Effector CD8-positive, alpha-beta T cell (primary cell): ENCODE measurements at places on chromosomes 12 and 14.

DNA sequence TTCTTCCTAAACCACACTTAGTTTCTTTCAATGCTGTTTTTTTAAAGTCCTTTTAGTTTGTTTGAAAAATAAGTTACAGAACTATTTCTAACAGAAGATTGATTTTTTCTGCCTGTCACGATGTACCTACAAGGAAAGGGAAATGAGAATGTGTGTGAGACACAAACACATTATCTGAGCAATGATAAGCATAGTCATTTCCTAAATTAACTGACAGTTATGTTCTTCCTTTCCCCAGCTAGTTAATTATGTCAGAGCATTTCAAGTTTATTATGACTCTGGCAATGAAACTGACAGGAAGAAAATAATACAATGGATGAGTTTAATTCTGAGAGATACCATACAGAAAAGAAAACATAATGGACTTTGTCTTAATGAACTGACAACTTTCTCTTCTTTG is 21.3 kb upstream of the LDHB start:
- DNase-seq = no peak

- no peak for DNase-seq
Observed at GRCh38 chr14:87312894-87313205, 680.1 kb downstream of the GALC start.

DNA sequence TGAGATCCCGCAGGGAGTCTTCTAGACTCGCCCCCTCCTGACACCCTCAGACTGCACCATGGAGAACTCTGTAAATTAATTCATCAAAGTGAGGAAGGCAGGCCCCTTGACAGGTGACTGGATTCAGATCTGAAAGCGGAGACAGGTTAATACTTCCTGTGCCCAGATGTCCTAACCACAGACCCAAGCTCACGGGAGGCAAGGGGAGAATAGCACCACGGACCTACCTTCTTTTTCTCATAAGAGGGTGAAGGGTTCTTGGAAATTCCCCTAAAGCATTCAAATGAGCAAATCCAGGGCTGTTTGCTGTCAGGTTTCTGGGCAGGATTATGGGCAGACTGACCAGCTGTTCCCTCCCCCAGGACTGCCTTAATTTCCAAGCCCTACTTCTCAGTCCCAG is 170.0 kb downstream of the ZFP36L1 start:
- no peak for DNase-seq

GRCh38 chr12:105915997-105916759 is 222.6 kb downstream of the NUAK1 start:
- DNase-seq = no peak

- DNase-seq = no peak
Observed at GRCh38 chr14:96077983-96078624, 38.9 kb downstream of the C14orf132 start.

GRCh38 chr14:93056840-93057585 is 58.7 kb downstream of the ITPK1 start:
- DNase-seq = no peak

GRCh38 chr12:13142747-13143146 is 39.3 kb upstream of the GSG1 start:
- DNase-seq = no peak

DNA sequence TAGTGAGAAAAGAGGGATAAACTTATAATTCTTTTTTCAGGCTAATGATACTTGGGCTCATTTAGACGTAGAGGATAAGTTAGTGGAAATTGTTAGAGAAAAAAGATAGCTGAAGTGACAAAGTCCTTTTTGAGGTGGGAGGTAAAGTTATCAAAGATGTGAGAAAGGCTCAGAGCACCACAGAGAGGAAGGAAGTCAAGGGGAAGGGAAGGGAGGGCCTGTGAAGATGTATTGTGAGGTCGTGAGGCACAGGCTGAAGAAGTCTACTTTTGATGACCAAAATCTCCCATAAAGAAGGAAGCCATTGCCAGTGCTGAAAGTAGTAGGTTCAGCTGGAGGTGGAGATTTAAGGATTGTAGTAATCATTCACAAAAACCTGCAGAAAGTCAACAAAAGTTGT is 19.4 kb upstream of the PTGDR start:
- no peak for DNase-seq

DNA sequence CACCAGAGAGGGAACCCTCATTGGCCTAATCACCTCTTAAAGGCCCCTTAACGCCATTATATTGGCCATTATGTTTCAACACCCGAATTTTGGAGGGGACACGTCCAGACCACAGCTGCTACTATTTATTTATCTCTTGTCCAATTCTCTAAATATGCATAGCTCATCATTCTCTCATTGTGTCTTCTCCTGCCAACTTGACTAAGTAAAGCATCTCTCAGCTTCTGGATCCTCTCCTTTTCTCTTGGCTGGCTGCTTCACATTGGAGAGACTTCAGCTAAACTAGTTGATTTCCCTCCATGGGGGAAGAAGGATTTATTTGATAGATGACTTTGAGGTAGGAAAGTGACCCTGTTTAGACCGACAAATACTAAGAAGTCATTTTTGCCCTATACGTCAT is 120.4 kb upstream of the KRR1 start:
- DNase-seq = no peak

GRCh38 chr14:21300892-21301291 is 21.0 kb downstream of the RPGRIP1 start:
- peak; percentile 1 for DNase-seq

DNA sequence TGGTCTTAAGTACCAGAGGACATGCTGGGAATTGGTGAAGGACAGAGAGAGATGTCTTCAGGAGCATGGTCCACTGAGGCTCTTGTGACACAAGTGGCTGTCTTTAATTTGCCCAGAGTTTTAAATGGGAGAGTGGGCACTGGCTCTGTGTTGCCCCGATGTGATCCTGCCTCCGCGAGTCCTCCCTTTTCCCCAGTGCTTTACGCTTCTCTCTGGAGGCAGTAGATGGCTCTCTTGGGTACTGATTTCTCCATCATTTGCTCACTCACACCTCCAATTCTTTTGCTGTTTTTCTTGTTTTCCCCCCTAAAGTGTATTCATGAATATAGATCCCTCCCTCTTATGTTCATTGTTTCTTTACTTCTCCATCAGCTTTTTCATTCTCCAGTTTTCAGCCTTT is 74.3 kb downstream of the EMP1 start:
- no peak for DNase-seq

- DNase-seq = no peak
Observed at GRCh38 chr12:19410629-19411185, 28.6 kb upstream of the AEBP2 start.

GRCh38 chr12:120060196-120060595 is 56.4 kb downstream of the RAB35 start:
- no peak for DNase-seq

- DNase-seq = no peak
Observed at GRCh38 chr14:62908506-62908905, 136.8 kb downstream of the KCNH5 start.

DNA sequence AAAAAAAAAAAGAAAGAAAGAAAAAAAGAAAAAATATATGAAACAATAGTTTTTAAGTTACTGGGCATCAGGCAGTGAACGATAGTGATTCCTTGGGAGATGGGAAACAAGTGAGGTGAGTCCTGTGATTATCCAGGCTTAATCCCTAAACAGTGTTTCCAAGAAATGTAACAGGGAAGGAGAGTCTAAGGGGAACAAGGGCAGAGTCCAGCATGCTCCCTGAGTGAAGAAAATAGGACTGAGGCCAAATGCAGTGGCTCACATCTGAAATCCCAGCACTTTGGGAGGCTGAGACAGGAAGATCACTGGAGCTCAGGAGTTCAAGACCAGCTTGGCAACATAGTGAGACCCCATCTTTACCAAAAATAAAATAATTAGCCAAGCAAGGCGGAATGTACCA is 40.7 kb downstream of the R3HDM2 start:
- DNase-seq = no peak

DNA sequence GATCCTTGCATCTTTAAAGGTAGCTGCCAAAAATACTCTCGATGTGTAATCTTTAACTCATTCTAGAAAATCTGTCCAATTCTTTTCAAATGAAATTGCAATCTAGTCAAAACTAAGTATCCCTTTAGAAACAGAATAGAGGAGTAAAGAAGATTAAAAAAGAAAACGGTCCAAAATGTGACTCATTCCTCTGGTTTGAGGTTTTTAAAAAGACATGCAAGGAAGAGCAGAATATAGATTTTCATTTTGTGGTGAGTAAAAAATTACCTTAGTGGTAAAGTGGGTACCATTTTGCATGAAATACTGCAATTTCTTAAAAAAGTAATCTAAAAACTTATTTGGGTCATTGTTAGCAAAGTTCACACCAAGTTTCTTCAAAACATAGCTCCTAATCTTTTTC is 108.4 kb downstream of the BRMS1L start:
- DNase-seq = no peak

DNA sequence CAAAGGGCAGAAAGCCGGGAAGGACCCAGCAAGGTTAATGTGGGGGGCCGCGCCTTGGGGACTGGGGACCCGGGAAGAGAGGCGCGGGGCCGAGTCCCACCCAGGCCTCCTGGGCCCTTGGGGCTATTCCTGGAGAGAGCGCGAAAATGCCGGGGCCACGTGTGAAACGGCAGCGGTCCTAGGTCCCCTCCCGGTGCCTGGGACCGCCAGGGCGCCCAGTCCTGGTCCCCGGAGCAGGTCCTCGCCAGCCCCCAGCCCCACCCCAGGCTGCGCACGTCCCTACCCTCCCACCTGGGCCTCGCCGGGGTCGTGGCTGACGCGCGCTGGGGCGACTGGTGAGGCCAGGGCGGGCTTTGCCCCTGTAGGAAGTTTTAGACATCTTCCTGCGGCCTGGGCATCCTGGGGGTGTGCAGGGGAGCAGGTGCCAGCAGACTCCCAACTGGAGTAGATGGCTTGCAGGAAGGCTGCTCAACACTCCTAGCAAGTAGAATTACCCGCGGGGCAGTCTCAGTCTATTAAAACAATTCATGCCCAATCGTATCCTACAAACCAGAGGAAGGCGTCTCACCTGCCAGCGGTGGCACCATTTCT is 708 bp downstream of the FAR2 start:
- DNase-seq = no peak

DNA sequence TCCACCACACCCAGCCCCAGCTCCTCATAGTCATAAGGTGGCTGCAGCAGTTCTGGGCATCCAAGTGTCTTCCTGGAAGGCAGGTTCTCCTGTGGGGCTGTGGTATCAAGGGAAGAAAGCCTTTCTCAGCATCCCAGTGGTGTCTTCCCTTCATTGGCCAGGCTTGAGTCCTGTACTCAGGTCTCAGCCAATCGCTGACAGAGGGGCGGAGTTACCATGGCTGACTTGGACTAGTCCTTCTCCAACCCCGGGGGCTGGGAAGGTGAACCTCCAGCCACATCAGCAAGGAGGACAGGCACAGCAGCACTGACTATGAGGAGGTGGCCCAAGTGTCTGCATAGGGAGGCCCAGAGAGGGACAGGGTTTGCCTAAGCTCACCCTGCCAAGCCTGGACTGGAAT is 64.0 kb upstream of the SLC24A4 start:
- no peak for DNase-seq

- DNase-seq = no peak
Observed at GRCh38 chr14:82537831-82538230, 1004.2 kb upstream of the SEL1L start.

GRCh38 chr12:1443421-1444141 is 150.8 kb downstream of the FBXL14 start:
- no peak for DNase-seq

GRCh38 chr12:29067430-29067829 is 81.6 kb upstream of the FAR2 start:
- no peak for DNase-seq

GRCh38 chr14:94971750-94972149 is 185.6 kb downstream of the DICER1 start:
- no peak for DNase-seq

DNA sequence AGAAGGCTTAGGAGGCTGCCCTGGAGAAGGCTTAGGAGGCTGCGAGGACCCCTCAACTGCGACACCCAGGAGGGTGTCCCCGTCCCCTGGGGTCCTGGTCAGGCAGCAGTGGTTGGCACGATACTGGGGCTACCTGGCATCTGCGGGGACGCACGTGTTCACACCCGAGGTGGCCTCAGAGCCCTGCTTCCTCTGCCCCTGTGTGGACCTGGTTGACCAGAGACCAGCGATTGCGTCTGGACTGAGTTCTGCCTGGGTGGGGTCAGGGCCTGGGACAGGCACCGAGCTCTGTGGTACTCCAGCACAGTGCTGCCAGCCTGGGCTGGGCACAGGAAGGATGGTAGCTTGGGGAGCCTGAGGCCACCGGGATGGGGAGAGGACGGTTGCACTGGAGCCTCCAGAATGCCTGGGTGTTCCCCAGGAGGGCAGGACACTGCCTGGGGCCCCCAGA is 735 bp downstream of the ASPG start:
- no peak for DNase-seq

DNA sequence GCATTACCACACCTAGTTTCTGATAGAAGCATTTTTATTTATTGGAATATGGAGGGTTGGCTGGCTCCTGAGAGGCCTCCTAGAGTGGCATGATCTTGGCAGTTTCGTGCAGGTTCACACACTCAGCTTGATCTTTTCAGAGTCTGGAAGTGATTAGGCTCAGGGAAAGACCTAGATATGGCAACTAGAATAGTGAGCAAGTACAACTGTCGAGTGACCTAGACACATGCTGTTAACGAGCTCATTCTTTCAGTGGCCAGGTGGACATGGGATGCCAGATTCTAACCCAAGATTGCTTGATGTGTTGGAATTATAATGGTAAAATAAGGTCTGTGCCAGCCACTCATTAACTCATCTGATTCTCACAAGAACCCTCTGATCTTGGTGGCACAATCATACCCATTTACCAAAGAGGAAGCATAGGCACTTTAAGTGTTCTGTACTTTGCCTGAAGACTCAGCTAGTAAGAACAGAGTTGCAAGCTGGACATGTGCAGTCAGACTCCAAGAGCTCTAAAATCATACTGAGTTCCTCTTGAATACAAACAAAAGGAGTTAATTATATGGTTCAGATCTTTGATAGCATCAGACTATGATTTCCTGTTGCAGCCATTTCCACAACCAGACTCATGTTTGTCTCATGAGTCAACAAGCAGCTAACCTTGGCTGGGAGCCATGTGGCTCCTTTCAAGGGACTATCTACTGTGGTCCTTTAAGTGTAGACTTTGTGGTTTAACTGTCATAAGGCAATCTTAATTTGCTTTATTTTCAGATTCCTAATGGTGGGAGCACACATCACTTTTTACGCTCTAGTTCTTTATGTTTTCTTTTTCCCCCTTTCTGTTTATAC is 144.2 kb downstream of the PLEKHA5 start:
- peak; percentile 8 for DNase-seq
